NAMALWA (cell line): ENCODE measurements at places on chromosomes 3 and 15.
A peak's percentile ranks its signal among the peaks of the same experiment; 100 is the strongest.

GRCh38 chr3:126951561-126951960 is 31.4 kb upstream of the PLXNA1 start:
- DNase-seq = no peak

DNA sequence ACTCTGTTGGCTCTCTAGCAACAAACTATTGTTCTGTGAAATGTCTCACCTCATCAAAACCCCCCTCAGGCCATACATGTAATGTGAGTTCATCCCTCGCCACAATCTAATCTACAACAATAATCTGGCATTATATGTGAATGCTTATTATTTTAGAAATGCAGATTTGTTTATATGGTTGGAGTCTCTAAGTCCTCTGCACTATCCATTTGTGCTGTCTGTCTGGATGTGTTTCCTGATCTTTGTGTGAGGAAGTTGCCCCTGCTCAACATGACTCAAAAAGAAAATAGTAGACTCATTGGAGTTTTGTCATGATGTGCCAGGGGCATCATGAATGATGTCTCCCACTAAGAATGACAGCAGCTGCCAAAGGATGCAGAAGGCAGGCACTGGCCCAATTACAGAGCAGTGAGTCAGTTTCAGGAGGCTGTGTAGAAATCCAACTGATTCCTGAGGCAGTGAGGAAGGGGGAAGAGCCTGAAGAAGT is 161.6 kb upstream of the PDZRN3 start:
- DNase-seq = no peak

DNA sequence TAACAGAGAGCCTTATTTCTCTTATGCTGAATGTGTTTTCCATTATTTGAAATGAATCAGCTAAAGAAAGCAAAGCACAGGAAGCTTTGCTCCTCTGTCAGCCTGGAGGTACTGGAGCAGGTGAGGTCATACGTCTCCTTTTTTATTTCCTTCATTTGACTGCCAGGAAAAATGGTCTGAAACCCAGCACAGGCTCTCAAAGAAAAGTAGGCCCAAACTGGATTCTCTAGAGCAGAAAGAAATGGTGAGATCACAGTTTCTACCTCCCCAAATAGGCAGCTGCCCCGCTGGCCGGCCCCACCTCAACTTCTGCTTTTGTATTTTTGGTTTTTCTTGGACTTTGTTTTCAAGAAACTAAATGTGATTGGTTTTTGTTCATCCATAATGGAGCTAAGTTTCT is 95.1 kb downstream of the RPL39L start:
- peak; percentile 85 for DNase-seq

DNA sequence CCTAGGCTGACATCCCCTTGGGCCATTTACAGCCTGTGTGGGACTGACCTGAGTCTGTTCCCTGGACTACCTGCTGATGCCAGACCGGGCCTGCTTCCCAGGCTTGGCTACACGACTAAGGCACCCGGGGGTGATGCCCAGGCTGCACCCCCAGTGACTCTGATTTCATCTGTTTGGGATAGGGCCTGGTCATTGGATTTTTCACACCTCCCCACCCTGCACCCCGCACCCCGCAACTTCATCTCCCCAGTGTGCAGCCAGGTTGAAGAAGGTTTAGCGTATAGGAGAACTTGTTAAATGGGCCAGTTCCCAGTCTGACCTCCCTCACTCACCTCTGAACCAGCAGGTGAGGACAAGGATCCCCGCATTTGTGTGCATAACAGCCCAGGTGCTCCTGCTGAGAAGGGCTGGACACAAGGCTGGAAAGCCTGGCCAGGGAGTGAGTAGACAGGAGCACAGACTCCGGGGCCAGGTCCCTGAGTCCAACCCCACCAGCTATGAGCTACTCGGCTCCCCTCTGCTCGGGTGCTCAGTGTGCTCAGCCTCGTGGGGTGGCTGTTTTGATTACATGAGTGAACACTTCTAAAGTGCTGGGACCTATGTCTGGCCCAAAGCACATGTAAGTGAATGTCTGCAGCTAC is 18.5 kb downstream of the SLC6A20 start:
- no peak for DNase-seq

GRCh38 chr3:58868097-58868779 is 181.6 kb downstream of the CFAP20DC start:
- peak; percentile 43 for DNase-seq

GRCh38 chr3:50582083-50582482 is 12.8 kb downstream of the HEMK1 start:
- DNase-seq = no peak

DNA sequence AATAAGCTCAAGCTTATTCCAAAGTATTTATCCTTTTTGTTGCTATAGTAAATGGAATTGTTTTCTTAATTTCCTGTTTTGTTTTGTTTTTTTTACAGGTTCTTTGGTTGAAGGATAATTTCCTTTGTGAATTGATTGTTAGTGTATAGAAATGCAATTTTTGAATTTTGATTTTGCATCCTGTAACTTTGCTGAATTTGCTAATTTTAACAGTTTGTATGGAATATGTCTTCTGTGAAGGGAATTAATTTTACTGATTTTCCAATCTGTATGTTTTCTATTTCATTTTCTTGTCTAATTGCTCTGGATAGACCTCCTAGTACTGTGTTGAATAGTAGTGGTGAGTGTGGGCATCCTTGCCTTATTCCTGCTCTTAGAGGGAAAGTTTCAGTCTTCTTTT is 28.3 kb downstream of the PFN2 start:
- DNase-seq = no peak

GRCh38 chr3:55782807-55783206 is 295.7 kb upstream of the WNT5A start:
- no peak for DNase-seq

- DNase-seq = no peak
Observed at GRCh38 chr15:77505556-77505955, 84.9 kb downstream of the HMG20A start.

DNA sequence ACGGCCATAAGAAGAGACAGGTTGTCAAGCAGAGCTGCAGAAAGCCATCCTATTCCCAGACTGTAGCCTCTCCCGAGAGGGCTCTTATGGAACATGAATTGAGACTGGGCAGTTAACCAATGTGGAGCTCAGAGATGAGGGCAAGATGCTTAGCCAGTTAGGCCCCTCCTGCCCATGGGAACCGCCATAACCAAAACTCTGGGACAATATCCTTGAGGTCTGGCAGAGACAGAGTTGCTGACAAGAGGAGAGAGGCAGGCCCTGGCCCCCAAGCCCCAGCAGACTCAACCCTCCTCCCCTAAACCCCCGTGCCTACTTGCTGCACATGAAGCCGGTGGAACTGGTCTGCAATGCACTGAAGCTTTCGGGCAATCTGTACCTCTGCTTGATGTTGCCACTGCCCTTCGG is 4.8 kb downstream of the BMF start:
- no peak for DNase-seq

DNA sequence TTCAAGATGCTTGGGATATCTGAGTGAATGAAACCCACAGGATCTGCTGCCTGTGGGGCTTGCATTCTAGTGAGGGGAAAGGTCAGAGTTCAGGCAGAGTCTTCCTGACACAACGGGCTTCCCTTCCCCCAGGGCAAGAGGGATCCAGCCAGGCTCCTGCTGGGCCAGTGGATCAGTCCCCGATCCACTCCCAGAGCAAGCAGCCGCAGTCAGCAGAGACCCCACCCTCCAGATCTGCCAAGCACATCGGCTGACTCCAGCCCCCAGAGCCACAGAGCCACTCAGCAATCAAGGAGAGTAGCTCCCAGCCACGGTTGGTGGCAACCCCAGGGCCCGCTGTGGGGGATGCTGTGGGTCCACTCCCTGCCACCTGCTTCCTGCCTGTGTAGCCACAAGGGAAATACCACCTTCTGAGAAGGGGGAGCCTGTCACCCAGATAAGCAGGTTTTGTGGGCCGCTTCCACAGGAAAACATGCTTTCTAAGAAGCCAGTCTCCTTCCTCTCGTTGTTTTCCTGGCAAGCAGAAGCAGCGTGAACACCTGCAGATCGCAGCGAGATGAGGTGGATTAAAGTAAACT is 44.9 kb downstream of the CPN2 start:
- peak; percentile 73 for DNase-seq

GRCh38 chr3:56753206-56753820 is 48.4 kb downstream of the ARHGEF3 start:
- no peak for DNase-seq

- DNase-seq = no peak
Observed at GRCh38 chr3:71355862-71356261, 227.7 kb downstream of the FOXP1 start.

DNA sequence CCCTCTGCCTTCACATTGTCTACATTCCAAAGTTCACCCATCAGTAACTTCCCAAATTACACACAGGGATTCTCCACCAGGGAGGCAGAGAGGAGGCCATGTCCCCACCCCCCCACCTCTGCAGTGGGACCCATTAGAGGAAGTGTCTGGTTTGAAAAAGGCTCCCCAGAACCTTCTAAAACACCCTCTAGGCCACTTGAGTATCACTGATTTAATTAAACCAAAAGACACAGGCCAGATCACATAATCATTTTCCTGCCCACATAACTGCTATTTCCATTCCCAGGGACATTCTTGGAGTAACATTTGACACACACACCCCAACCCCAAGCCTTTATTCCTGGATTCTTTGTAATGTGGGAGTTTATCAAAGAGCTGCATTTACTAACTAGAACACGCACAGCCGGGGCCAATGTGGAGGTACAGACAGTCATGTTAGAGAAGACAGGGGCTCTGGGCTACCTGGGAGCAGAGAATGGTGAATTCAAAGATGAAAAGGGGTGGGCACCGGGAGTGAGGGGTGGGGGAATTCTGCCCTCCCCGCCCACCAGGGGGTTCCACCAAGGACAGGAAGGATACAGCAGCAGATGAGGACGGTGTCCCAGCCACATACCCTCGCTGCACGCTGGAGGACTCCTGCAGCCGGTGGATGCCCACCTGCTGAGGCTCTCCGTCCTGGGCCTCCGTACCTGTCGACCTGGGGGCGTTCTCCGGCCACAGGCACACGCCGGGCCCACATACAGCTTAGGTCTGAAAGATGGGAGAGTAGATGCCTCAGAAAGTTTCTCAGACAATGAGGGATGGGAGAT is 201.4 kb upstream of the CTNNB1 start:
- DNase-seq = no peak

GRCh38 chr3:55792009-55792408 is 304.9 kb upstream of the WNT5A start:
- DNase-seq = no peak

DNA sequence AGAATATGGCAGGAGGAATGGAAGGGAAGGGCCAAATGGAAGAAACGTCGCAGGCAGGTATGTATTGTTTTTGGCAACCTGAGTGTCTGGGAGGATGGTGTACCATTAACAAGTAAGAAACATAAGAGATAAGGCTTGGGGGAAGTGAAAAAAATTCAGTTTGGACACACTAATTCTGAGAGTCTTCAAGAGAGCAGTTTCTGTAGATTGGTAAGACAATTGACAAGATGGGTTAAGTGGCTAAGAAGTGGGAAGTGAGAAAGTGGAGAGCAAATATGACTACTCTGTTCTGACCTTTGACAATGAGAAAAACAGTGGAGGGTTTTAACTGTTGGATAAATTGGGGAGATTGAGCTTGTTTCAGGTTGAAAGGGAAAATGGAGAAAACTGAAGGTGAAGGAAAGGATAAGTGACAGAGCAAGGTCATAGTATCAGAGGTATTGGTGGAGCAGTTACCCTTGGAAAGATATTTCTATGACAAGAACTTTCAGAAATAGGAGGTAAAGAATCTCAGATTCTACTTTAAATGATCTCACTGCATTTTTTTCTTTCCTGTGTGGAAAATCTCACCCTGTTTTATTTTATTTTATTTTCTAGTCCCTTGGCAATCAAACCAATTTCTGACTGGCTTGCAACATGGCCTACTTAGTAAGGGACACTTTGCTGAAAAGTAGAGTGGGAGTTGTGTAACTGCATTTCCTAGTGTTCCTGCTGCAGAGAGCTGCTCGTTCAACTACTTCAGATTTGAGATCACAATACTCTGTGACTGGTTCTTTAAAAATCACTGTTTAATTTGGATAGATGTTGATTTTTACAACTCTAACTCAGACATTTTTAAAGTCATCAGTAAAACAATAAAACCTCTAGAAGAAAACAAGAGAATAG is 23.1 kb upstream of the GABPB1 start:
- no peak for DNase-seq
